ENCODE measurements at places on chromosomes 4 and X.

GRCh38 chr4:83282049-83282535, 2.5 kb downstream of the COQ2 start:
- DNase-seq: peak; percentile 7

GRCh38 chr4:7747062-7747385, 192.6 kb downstream of the AFAP1 start:
- DNase-seq: no peak

DNA sequence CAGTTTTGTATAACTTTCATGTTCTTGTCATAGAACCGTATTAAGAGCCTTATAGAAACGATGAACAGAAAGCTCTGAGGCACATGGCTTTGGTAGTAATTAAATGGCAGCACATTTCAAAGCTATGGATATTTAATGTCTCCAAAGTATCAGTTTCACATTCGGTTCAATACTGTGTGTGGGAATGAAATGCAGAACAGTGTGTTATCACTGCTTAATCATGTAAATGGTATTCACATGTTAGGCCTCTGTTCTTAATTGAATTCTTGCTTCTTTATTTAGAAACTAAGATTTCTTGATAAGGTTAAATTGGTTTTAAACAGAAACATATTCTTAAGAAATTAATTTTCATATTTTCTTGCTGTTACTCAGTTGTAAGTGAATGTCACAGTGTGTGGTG, 701.0 kb upstream of the PITX2 start:
- DNase-seq: no peak

DNA sequence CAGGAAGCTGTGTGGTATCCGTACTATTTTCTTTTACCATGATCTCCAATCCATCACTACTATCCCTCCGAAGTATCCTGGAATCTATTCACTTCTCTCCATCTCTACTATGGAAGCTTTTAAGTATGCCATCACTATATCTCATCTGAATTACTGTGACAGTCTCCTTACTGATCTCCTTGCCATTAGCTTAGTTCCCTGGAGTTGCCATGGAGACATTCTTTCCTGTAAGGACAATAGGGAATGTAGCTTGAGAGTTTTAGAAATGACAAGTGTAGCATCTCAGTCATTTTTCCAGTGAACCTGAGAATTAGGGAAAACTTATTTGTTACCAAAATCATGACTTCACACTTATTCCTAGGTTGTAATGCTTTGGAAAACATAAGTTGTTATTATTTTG, 86.3 kb downstream of the HPGD start:
- no peak for DNase-seq

GRCh38 chr4:89661173-89661899, 175.6 kb downstream of the SNCA start:
- peak; percentile 6 for DNase-seq

DNA sequence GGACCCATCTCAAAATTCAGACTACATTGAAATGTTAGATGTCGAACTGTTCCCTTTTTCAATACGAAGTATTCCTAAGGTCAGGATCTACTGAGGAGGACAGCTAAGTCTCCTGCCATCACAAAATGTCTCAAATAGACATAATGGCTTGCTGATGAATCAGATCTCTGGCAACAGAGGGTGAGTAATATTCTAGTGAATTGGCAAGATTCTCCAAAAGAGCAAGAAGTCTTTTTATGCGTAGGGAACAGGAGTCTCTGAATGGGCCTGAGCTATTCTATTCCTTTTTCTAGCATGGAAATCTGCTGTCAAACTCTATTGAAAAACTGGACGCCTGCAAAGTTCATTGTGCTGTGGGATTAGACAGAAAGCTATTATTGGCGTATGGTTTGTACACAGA, 145.4 kb downstream of the FNIP2 start:
- DNase-seq: peak; percentile 17

DNA sequence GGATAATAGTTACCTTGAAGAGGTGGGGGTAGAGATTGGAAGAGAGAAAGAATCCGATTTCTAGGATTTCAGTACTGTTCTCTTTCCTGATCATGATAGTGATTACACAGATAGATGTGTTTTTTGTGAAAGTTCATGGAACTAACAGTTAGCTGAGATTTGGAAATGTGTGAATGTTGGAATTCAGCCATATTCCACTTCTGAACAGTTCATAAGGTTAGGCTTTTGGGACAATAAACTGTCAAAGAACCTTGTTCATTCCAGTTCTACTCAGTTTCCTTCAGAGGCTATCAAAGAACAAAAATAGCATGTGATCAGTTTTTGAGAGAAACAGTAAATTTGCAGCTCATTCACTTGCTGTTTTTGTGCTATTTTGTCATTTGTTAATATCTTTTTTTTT, 43.6 kb downstream of the RUFY3 start:
- no peak for DNase-seq

GRCh38 chr4:152719291-152719690, 39.5 kb upstream of the TMEM154 start:
- no peak for DNase-seq

DNA sequence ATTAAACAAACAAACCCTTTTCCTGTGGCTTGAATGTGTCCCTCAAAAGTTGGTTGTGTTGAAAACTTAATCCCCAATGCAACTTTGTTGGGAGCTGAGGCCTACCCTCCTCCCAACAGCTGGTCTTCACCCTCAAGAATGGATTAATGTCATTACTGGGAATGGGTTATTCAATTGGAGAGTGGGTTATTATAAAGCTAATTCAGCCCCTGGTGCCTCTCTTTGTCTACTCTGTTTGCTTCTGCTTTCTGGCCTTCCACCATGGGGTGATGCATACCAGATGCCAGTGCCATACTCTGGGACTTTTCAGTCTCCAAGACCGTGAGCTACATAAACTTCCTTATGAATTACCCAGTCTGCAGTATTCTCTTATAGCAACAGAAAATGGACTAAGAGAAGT, 706.5 kb downstream of the CCSER1 start:
- no peak for DNase-seq

DNA sequence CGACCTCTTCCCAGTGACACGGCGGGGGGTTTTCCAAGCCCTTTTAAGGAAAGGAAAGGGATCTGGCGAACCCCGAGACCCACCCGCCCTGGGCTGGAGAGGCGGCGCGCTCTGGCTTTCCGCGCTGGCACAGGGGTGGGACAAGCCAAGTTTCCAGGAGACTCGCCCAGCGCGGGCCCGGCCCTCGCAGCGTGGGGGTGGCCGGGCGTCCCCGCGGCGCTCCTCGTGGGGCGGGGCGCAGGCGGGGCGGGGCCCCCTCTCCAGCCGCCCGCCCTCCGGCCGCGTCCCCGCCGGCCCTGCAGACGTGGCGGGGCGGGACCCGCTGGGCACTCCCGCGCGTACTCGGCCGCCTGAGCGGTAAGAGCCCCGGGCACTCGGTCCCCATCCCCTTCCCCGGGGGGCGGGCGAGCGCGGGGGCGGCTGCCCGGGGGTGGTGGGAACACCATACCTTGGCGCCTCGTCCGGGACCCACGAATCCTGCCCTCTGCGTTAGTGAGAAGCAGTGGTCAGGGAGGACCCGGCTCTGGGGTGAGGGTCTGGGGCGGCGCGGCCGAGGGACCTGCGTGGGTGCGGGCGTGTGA, at the start of gene FAM114A1:
Gene FAM114A1, plus strand, starts transcription at position 329 of the 581 bp plus-strand sequence. CDS start 10,273 bp downstream, outside the sequence.
- peak; percentile 70 for DNase-seq

DNA sequence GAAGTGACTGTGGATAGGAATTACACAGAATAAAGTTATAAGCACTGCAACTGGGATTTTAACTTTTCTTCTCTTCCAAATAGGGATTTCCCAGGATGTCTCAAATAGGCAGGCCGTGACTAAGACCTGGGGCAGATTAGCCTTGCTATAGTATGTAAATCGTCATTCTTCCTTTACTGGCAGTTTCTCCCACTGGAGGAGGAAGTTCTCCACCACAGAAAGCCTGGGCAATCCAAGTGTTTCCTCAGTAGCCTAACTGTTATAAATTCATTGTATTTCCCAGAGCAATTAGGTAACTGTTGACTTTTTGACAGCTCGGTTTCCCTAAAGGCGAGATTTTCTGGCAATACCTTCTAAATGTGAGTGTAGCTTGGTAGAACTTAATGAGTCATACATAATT, at the start of gene TNIP3:
Gene TNIP3, minus strand, starts transcription at position 31 of the 400 bp plus-strand sequence. CDS start 196 bp downstream, outside the sequence.
- DNase-seq: no peak

GRCh38 chr4:67694662-67695061, 6.3 kb downstream of the UBA6 start:
- no peak for DNase-seq

DNA sequence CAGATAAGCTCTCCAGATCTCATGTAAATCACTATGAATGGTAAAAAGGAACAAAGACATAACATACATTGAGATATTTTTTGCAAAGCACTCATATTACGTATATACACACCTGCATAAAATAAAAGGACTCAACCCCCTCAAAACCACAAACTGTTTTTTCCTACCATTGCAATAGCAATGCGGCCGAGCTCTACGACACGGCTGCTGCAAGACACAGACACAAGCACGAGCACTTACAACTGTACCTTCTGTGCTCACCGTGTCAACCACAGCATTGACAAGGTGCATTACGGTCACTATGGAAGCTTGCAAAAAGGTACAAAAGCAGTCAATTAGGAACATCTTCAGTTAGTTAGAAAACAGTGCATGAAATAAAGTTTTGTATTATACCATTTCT, 37.1 kb upstream of the MTNR1A start:
- DNase-seq: no peak

- no peak for DNase-seq
Observed at GRCh38 chr4:41122775-41123174, 91.6 kb downstream of the APBB2 start.

- DNase-seq: no peak
Observed at GRCh38 chr4:179040259-179040658, 1598.0 kb upstream of the AGA start.

DNA sequence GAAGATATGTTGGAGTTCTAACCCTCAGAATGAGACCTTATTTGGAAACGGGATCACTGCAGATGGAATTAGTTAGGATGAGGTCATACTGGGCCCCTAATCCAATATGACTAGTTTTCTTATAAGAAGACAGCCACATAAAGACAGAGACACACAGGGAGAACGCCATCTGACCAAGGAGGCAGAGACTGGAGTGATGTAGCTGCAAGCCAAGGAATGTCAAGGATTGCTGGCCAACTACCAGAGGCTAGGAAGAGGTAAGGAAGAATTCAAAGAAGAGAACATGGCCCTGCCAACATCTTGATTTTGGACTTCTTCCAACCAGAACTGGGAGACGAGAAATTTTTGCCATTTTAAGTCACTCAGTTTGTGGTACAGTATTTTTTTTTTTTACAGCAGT, 152.8 kb upstream of the DIPK2B start:
- no peak for DNase-seq

GRCh38 chr4:168212656-168213055, 105.9 kb downstream of the DDX60 start:
- DNase-seq: no peak

GRCh38 chr4:110540581-110540980, 64.6 kb downstream of the ENPEP start:
- no peak for DNase-seq

DNA sequence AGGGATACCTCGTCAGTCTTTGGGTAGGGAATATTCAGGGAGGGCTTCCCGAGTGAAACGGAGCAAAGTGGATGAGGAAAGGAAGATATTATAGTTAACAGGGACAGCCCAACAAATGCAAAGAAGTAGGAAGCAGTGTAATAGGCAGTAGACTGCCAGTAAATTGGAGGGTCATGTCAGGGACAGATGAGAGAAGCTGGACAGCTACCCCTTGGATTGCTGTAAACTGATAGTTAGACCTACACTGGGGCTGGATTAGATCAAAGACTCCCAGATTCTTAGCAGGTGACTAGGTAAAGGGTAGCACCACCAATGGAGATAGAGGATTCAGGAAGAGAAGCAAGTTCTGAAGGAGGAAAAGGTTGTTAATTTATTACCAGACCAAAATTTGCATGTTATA, 48.0 kb downstream of the NPNT start:
- no peak for DNase-seq

DNA sequence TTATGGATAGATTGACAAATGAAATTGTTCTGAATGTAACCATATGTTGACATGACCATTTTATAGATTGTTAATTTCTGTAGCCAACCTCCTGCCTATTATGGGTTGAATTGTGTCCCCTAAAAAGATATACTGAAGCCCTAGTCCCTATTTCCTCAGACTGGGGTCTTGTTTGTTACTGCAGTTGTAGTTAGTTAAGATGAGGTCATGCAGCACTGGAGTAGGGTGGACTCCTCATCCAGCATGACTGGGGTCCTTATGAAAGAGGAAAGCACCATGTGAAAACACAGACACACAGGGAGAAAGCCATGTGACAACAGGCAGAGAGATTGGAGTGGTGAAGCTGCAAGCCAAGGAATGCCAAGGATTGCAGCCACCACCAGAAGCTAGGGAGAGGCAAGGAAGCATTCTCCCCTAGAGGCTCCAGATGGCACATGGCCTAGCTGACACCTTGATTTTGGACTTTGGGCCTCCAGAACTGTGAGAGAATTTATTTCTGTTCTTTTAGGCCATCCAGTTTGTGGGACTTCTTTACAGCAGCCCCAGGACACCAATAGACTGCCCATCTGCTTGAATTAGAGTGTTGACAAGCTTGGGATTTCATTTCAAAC, 14.0 kb downstream of the MTM1 start:
- DNase-seq: no peak

GRCh38 chr4:119310826-119311225, 11.1 kb downstream of the FABP2 start:
- no peak for DNase-seq
